ENCODE measurements at places on chromosomes 12 and 14.

DNA sequence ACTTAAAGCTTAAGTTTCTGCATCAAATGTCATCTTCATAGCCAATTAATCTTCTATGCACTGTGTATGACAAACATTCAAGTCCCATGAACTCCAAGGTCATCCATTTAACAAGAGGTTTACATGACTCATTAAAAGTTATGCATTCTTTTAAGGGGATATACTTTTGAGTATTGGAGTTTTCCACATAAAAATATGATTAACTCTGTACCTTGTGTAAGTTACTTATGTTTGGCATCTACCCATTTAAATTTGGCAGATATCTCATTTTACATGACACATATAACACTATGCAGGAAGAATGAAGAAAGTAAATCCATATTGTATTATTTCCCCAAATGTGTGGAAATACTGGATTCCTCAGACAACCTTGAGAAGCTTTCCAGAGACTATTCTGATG is 240.2 kb downstream of the PAX9 start:
- no peak for DNase-seq

DNA sequence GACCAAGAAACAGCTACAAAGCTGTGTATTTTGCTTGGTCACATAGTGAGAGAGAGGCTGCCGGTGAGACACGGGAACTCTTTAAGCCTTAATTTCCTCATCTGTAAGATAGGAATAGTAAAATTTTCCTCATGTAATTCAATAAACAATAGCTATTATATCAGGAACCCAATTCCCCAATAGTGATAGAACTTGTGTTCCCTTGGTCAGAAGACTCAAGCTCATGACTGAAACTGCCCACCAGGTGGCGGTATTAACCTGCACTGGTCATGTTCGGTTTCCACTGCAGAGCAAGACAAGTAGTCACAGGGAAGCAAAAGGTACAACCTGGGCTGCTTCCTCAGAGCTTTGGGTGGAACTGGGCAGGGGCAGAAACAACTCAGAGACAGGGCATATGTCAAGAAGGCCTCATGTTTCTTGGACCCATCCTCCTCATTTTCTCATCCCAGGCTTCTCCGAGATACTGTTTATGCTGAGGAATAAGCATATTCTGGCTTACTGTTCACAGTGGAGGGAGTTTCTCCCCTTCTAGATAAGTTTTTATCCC is 4.2 kb upstream of the AJUBA start:
- peak; percentile 92 for DNase-seq

DNA sequence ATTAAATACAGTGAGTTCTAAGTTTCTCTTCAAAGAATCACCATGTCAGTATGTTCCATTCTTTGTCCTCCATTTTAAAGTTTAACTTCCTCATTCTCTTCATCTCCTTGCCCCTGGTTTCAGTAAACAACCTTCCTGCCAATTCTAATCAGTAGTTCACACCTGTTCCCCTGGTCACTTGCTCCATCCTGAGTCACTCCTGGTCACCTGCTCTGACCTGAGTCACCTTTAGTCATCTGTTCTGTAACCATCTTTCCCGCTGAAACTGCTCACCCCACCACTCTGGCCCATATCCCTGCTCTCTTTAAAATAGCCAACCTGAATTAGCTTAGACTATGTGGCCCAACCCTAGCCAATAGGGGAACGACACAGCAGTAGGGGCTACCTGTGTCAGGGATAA is 1447.4 kb upstream of the TMEM132C start:
- no peak for DNase-seq

- no peak for DNase-seq
Measured at GRCh38 chr12:132675757-132676432, 11.2 kb downstream of the POLE start.

DNA sequence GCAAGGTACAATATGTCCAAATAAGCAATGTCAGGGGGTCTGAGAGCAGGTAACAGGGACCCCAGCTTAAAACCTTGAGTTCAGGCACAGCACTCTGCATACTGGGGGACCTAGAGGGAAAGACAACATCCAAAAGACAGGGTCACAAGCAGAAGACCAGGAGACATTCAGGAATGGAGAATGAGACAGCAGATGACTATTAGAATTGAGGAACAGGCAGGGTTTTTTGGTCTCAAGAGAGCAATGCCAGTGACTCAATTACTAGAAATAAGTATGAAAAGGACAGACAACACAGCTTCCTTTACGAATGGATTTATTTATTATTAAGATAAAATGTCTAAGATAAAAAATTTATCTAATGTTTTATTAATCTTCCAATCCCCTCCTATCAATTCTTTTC is 223.0 kb downstream of the PTPRO start:
- no peak for DNase-seq

DNA sequence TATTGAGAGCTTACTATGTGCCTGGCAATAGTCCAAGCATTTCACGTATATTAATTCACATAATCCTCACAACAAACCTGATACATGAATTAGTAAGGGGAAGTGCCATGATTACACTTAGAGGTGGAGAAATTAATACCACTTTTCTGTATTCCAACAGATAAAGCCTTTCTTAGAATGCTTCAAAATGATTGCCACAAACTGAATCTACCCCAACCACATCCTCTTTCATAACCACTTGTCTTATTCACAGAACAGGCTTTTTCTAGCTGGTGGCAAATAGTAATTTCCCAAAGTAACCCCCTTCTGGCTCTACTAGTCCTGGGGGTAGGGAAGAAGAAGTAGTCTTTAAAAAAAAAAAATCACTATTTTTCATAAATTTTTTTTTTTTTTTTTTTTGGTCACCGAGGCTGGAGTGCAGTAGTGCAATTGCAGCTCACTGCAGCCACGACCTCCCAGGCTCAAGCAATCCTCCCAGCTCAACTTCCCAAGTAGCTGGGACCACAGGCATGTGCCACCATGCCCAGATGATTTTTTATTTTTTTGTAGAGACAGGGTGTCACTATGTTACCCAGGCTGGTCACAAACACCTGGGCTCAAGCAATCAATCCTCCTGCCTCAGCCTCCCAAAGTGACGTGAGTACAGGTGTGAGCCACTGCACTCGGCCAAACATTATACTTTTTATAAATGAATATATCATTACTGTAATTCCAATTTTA is 59.0 kb upstream of the ARID2 start:
- no peak for DNase-seq

DNA sequence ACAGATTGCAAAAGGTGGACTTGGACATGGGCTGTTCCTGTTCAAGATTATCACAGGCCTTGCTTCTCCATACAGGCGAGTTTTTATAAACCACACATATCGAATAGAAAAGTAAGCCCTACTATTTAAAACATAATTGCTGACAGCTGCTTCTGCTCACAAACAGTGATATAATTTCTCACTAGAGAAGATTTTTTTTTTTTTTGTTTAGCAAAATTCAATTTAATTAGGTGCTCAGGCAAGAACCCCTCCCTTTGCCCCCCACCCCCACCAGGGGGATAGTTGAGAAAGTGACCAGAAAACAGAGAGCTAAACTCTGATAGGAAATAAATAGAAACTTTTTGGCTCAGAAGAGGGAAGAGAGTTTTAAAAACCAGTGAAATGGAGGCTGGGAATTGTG is 132.8 kb upstream of the CRY1 start:
- DNase-seq = no peak

GRCh38 chr12:92938018-92938417 is 8.9 kb upstream of the EEA1 start:
- DNase-seq = no peak

DNA sequence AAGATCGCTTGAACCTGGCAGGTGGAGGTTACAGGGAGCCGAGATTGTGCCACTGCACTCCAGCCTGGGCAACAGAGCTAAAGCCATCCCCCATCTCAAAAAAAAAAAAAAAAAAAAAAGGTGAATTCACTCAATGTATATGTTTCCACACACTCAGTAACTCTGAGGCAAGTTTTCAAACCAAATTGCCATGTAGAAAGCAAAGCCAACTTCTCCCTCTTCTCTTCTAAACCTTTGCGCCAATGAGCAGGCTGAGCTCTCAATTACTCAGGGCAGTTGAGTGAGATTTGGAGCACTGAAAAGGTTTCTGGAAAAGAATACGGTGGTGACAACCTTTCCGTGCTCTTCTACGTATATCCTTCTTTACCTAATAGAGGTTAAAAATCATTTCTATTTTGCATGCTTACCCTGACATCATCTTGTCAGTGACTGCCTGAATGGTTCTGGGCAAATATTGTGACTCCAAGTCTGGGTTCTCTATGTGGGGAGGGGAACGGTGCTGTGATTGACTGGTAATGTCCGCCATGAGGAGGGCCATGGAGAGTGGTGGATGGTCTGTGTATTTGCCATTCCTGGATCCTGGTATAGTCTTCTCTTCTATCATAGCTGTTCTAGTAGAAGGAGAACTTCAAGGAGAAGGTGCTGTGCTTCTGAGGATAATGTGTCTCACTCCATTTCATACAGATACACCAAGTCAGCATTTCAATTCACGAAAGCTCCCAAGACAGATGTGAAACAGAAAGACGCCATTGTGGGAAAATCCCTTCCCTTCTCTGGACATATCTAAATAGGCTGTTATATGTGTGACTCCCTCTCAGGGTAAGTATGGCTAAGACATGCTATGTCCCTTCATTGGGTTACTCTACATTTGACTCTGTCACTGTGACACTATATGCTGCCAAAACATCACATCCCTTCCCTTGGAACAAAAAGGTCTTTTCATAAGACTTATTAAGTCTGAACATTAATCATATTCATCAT is 46.2 kb upstream of the MED13L start:
- no peak for DNase-seq

Measured in NCI-H526 (cell line).